ENCODE measurements at places on chromosomes 3 and 15.

GRCh38 chr3:125219261-125219701 lies 6.7 kb upstream of the SLC12A8 start:
- DNase-seq: no peak

GRCh38 chr3:155218462-155218861 lies 75.0 kb downstream of the STRIT1 start:
- no peak for DNase-seq

- DNase-seq: no peak
These were observed 61.6 kb downstream of the TMEM44 start for GRCh38 chr3:194571491-194572142.

DNA sequence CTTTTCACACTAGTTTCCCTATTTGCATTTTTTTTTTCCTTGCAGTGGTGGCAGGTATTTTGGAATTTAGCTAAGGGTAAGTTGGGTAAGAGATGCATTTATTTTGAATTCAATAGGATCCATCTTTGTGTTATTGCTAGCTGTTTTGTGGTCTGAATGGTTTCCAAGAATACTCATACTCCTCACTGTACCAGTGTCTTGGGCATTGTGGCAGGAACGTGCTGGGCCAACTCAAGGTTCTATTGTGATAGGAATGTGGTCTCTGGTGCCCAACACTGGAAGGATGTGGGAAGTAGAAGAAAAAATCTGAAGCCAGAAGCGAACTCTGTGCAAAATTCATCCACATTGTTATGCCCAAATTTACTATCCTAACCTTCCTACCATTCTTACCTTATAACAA lies 135.6 kb downstream of the RBMS3 start:
- DNase-seq: no peak

DNA sequence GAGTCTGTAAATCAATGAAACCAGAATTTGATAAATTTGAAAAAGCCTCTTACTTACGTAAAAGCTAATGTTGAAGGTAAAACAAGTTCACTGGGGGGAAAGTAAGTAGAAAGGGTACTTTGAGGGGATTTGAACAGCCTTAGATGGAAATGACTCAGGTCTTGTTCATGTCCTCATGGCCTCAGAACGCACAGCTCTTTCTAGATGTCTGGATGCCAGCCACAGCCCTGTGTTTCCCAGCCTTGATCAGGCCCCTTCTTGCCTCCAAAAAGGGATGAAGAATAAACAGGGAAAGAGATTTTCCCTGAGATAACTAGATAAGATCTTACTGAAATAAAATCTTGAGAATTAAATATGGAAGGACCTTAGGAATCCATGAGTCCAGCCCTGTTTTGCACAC lies 237.1 kb upstream of the GOLGA6L4 start:
- no peak for DNase-seq

- DNase-seq: no peak
These were observed 86.2 kb downstream of the MITF start for GRCh38 chr3:69825446-69825845.

DNA sequence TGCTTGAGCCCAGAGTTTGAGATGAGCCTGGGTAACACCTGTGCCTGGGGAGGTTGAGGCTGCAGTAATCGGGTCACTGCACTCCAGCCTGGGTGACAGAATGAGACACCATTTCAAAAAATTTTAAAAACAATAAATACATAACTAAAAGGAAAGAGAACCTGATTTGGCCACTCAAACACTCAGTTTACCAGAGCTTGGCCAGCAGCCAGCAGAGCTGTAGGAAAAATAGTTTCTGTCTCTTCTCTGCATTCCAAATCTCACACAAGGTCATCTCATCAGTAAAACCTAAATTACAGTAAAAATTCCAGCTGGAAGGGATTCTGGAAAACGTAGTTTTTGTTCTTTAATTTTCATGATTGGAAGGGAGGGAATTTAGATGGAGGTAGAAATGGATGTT lies 7.8 kb upstream of the PPM1L start:
- no peak for DNase-seq

DNA sequence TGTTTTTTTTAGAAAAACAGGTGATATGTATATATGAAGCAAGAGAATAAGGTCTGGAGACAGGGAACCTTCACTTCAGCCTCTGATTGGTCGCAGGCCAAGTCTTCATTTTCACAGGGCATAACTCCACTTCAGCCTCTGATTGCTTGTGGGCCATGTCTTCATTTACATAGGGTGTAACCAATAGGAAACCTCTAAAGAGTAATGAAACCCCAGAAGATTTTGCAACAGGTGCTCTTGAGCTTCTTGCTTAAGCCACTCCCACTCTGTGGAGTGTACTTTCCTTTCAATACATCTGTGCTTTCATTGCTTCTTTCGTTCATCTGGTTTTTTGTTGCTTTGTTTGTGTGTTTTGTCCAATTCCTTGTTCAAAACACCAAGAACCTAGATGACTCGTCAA lies 22.6 kb upstream of the SCG3 start:
- no peak for DNase-seq

DNA sequence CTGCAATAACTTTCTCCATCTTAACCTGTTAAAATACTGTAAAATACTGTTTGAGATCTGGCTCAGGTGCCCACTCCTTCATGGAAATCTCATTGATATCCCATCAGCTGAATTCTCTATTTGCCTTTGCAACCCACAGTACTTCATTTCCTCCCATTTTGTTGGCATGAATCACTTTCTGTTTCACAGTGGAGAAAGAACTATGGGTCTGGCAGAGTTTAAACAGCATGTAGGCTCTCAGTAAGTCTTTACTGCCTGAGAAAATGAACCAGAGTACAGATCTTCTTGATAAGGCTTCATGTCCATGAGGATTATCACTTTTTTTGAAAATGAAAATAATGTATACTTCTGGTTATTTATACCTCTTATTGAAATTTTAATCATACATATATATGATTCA lies 245.9 kb downstream of the NAALADL2 start:
- no peak for DNase-seq

DNA sequence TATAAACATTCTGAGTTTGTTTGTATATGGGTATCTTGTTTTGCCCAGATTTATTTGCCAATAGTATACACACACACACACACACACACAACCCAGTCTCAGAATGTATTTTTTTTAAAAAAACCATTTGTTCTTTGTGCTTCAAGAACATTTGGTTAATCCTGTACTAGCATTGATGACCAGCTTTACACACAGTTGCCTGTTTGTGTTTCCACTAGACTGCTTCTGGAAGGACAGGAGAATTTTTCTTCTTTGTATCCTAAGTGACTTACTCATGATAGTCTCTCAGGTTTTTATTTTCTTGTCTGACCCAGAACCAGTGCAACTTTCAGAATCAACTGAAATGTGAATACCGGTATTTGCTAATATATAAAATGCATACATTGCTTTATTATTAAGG lies 40.5 kb downstream of the U2SURP start:
- no peak for DNase-seq

DNA sequence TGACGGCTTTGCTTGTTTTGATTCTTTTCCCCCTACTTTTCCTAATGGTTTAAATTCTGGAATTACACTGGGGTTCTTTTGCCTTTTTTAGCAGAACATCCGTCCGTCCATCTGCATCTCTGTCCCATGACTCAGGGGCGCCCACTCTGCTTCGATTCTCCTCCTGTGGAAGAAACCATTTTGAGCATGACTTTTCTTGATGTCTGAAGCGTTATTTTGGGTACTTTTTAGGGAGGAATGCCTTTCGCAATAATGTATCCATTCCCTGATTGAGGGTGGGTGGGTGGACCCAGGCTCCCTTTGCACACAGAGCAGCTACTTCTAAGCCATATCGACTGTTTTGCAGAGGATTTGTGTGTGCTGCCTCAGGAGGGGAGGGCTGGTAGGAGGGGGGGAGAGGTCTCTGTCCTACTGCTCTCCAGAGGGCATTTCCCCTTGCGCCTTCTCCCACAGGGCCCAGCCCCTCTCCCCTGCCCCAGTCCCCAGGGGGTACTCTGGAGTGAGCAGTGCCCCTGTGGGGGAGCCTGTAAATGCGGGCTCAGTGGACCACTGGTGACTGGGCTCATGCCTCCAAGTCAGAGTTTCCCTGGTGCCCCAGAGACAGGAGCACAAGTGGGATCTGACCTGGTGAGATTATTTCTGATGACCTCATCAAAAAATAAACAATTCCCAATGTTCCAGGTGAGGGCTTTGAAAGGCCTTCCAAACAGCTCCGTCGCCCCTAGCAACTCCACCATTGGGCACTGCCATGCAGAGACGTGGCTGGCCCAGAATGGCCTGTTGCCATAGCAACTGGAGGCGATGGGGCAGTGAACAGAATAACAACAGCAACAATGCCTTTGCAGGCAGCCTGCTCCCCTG lies 19.5 kb upstream of the BSN start:
- DNase-seq: no peak

DNA sequence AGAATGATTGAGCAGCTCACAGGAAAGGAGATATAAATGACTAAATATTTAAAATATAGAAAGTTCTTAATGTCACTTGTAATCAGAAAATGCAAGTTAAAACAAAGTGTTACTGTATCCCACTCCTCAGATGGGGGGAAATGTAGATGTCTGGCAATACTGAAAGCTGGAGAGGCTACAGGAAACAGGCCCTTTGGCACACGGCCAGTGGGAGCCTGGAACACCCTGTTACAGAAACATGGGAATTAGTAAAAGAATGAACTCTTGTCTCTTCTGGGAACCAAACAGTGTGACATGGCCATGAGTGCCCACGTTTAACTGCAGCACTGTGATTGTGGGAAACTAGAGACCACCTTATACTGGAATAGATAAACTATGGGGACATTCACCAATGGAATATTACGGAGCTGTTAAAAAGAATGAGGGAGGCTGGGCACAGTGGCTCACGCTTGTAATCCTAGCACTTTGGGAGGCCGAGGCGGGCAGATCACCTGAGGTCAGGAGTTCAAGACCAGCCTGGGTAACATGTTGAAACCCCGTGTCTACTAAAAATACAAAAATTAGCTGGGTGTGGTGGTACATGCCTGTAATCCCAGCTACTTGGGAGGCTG lies 50.2 kb downstream of the CDCP1 start:
- DNase-seq: no peak

GRCh38 chr3:46447228-46447985 lies 17.3 kb downstream of the LTF start:
- no peak for DNase-seq

DNA sequence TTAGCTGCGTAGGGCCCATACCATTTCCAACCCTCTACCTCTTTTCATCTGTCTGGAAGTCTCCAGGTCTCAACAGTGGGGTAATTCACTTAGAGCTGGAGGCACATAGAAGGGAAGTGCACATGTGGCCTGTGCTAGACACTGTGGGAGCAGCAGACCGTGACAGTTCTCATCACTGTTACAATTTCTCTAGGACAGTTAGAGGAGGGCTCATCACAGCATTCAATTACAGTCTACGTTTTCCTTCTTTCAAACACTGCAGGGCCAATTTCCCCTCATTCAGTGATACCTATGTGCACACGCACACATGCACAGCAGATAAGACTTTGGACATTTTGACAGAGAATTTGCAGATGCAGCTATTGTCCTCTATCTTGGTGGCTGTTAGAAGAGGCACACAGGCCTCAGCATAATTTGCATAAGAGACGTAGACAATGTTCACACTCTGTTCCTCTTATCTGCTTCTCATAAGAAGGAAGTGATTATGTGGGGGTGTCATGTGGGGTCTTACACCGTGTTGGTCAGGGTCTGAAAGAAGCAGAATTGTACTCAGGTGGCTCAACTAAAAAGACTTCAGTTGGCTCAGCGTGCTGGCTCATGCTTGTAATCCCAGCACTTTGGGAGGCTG lies 12.6 kb upstream of the HRG start:
- peak; percentile 63 for DNase-seq

DNA sequence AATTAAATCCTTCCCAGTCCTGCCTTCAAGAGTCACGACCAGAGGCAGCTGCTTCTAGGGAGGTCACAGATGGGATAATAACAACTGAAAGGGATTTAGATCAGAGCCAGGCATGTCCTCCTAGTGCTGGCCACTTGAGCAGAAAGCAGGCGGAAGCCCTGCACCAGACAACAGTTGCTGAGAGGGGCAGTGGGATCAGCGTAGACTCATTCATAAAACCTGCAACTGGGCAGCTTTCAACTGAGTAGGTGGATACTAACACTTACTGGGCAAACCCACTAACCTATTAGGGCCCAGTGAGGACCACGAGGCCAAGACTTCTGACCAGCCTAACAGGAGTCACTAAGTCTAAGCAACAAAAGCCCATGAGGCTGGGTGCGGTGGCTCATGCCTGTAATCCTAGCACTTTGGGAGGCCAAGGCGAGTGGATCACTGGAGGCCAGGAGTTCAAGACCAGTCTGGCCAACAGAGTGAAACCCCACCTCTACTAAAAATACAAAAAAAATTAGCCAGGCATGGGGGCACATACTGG lies 67.0 kb downstream of the DAPK2 start:
- DNase-seq: no peak

DNA sequence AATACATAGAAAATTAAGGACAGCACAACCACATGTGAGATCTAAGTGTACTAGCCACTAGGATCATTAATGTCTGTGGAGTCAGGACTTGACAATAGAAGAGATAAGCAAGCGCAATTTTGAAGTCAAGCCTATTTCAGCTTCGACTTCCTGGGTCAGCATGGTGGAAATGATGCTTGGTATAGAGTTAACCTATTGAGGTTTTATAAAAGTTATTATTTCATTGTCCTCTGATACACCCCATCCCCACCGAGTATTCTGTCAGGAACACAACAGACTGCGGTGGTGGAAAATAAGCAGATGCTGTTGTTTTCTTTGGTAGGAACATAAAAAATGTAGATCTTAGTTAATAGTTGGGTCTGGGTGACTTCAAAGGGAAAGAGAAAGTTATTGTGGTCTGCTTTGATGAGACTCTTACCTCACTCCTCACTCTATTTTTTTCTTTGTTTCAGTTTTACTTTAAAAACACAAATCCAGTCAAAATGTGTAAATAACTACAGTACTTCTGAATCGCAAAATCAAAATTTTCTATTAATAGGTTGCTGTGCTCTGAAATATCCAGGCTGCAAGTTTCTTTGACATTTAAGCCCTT lies 82.1 kb downstream of the IL5RA start:
- peak; percentile 44 for DNase-seq

DNA sequence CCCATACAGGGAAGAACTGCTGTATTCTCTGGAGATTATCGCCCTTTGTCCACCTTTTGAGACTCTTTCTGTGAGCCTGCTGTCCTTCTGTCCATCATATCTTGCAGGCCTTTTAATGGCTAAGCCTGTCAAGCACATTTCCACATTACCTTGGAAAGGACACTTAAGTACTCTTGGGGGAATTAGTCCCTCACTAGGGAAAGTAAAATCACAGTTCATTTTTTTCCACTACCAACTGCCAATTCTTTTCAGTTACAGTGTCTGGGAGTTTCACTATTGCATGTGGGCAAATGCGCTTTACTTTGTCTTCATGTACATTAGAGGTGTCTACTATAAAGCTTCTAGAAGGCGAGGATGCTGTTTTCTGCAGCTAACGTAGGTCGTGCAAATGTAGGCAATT lies 242.1 kb downstream of the NSUN3 start:
- DNase-seq: no peak

- DNase-seq: peak; percentile 12
These were observed 106.6 kb upstream of the TMC3 start for GRCh38 chr15:81480645-81481053.

GRCh38 chr3:58358808-58359207 lies 26.1 kb downstream of the PXK start:
- DNase-seq: no peak

Data from GM13977 (cell line).